Urothelium cell line (cell line): ENCODE measurements at places on chromosomes 6 and 20.

GRCh38 chr6:166636934-166637333, 9.9 kb upstream of the RPS6KA2 start:
- no peak for DNase-seq

DNA sequence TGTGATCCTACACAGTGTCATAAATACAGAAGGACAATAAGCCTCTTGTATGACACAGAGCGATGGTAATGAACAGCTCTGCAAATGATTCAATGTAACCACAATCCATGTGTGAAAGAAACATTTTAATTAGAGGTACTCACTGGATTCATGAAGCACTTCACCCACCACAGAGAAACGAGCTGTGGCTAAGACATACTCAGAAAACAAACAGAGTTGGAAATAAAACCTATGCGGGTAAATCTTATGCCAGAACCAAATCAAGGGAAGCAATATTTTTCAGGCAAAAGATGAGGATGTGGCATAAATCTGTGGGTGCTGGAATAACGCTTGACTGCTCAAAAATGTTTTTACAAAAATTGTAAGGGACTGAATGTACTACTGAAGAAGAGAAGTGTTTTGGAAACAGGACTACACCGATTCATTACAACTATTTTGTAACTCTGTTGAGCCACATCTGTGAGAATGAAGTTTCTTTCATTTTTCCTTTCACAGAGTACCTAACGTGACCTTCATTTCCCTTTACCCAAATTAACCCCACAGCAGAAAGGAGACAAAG, 112.1 kb downstream of the WDR27 start:
- no peak for DNase-seq

DNA sequence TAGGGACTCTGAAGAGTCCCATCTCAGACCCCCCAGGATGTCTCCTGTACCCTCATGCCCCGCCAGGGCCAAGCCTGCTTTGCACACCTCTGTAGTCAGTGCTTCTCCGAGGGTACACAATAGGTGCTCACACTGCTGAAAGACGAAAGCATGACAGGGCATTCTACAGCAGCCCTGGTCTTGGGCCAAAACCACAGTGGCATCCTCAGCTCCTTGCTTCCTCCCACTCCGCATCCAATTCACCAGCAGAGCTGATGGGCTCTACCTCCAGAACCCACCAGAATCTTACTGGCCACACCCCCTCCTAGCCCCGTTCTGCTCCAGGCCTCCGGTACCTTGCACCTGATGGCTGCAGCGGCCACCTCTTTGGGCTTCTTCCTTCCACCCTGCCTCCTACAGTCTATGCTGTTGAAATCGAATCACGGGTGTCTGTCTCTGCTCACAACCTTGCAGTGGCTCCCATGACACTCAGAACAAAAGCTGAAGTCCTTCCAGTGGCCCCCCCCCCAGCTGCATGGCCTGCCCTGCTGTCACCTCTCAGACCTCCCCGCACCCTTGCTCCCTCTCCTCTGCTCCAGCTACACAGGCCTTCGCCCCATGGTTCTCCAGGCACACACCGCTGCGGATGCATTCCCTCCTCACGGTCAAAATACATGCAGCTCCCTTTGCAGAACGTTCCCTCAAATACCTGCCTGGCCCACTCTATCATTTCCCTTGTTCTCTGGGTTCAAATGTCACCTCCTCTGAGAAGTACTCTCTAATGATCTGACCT, 1.2 kb downstream of the ANGPT4 start:
- DNase-seq, result peak; percentile 72

GRCh38 chr20:17725094-17725835, 25.5 kb downstream of the BANF2 start:
- no peak for DNase-seq

DNA sequence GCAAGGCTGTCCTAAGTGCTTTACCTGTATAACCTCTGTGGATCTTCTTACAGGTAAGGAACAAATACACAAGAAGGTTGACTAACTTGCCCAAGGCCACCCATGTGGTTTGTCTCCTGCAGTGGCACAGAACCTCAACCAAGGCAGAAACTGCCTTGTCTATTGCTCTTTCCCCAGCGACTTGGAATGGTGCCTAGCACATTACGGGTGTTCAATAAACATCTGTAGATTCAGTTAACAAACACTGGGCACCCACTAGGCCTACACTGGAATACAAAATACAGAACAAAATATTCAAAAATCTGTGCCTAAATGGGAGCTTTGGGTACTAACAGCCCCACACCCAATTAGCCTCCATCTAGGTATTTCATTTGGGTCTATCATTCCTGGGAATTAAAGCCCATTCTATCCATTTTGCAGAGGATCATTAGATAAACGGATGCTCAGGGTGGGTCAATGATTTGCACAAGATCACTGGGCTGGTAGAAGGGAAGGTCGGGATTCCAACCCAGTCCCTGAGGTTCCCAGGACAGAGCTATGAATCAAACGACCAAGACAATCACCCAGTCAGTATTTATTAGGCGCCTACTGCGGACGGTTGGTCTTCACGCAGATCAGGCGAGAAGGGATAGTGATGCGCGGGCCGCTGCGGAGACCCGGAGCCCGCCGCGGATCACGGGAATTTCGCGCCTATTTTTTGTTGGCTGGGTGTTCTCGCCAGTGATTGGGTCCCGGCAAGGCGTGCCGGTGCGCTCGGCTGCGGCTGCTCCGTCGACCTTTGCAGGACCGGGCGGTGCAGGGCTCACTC, at the start of gene STK35:
Gene STK35 (plus strand): TSS at position 771 of the 808 bp plus-strand sequence. CDS start 55 bp downstream, outside the sequence.
- peak; percentile 81 for DNase-seq

DNA sequence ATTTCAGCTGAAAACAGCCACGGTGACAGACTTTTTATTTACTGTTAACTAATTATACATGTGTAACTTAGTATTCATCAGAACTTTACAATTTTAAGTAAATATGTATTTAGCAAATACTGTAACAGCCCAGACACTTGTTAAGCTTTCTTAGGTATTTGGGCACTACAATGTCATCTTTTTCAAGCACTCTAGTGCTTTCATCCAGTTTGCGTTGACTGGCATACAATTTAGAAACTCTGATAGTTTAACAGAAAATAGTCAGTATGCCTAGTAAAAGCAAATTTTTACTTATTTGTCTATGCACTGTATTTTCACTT, 10.6 kb downstream of the RBM39 start:
- no peak for DNase-seq

DNA sequence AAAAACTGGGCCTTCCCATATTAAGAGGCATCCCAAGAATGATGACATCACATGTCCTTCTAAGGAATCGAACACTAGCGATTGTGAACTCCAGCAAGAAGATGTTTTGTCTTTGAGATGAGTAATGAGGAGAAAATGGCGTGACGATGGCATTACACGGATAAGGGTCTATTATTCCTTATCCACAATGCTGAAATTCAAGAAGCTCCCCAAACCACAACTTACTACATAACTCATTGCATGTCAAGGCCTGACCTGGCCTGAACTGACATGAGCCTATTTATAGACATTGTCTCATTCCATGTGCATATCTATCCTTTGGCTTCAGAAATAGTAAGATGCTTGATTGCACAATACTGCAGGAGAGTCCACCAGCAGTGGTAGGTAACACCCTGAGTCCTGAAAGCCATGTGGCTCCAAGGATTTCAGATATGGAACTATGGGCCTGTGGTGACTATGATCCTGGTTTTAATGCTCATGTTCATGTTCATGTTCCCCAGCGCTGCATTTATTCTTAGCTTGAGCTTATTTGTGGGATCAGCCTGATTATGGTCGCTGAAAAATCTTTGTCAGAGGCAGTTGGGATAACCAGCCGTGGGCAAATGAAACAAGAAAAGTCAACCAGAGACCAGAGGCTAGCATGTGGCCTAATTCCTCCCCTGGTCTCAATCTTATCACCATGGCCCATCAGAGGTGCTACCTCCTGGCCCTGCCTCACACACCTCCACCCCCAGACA, 183.2 kb upstream of the JARID2 start:
- DNase-seq, result peak; percentile 83

GRCh38 chr6:78251931-78252330, 599.1 kb downstream of the MEI4 start:
- no peak for DNase-seq

DNA sequence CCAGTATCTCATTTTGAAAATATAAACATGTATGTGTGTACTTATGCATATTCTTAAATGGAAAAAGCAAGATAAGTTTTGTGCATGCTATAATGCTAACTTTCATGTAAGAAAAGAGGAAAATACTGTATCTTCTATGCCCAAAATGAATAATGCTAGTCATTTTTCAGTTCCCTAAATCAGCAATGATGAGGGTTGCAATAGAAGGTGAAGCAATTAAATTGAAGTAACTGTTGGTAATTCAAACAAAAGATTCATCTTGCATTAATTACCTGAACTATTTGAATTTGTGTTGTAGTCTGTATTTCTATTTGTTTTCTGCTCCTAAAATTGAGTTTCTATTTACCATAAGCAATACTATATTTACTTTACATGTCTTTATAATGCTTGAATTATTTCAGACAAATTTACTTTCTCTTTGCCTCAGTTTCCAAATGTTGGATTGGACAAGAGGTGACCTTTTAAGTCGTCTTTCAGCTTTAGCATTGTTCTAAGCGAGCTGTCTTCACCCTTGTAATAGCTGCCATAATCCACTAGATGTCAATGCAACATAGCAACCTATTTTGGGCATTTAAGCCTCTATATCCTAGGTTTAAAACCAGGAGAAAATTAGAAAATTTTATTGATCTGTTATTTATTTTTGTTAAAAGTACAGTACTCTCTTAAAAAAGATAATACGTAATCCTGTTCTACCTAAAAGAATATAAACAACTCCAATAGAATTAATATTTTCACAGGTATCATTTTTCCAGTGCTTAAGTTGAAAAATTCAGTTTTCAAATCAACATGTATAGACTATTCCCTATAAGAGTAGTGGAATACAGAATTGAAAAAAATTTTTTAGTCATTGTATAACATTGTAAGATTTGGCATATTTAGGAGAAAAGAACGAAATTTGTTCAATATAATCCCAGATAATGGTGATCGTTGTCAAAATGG, 52.3 kb upstream of the IFNGR1 start:
- peak; percentile 34 for DNase-seq

DNA sequence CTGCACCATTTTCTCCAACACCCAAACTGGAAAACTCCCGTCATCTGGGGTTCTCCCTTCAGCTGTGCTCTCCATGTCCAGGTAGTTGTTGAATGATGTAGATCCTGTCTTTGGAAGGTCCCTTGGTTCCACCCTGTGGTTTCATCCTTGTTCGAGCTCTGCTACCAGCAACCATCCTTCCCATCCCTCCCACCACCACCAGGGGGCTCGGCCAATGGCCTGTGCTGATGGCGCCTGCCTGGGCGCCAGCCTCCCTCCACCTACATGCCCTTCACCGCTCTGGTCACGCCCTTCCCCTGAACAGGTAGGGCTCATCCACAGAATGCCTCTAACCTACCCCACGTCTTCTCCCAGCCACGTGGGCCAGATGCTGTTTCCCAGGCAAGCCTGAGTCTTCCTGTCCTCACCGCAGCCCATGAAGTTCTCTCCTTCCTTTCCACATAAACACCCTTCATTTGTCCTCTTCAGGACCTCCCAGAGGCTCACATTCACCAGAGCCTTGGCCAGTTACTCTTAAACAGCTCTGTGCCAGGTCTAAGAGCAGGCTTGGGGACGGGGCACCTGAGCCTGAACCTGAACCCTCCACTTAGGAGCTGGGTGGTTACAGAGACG, 75.1 kb upstream of the DUSP22 start:
- no peak for DNase-seq

GRCh38 chr20:4626228-4626627, 95.5 kb upstream of the PRND start:
- DNase-seq, result no peak

DNA sequence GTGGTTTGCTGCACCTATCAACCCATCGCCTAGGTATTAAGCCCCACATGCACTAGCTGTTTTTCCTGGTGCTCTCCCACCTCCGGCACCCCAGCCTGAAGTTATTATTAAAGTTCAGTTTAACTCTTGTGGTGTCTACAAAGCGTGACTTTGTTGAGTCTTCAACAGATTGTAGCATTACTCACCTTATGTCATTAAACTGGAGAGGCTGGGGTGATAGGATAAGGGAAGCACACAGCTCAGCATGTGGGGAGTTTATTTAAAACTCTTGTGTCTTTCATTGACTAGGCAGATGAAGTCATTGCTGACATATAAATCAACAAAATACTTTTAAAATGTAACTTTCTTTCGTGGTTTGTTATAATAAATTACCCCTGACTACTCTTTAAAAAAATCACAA, 84.7 kb upstream of the GCM1 start:
- no peak for DNase-seq

GRCh38 chr20:13333793-13334192, 112.7 kb downstream of the ISM1 start:
- no peak for DNase-seq

DNA sequence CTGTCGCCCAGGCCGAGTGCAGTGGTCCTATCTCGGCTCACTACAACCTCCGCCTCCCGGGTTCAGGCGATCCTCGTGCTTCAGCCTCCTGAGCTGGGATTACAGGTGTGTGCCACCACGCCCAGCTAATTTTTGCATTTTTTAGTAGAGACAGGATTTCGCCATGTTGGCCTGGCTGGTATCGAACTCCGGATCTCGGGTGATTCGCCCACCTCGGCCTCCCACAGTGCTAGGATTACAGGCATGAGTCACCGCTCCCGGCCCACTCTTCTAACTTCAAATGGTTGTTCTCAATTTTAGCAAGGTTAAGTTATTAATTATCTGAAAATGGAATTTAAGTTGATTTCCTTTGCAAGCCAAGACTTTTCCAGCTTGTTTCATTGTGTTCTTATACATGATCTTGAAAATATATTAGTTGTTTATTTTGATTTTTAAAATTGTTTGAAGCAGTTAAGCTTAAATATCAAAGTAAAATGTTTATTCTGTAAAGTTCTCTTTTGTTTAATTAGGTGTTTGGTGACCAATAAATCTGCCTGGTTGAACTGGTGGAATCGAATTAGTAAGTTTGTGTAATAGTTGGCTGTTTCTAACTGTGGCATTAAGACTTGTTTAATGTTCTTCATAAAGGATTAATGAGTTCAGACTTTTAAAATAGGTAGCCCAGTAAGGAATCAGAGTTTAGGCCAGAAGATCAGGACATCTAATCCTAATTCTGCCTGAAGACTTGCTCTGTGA, 2.3 kb downstream of the PM20D2 start:
- DNase-seq, result no peak

GRCh38 chr20:47654370-47654769, 130.9 kb downstream of the SULF2 start:
- no peak for DNase-seq

DNA sequence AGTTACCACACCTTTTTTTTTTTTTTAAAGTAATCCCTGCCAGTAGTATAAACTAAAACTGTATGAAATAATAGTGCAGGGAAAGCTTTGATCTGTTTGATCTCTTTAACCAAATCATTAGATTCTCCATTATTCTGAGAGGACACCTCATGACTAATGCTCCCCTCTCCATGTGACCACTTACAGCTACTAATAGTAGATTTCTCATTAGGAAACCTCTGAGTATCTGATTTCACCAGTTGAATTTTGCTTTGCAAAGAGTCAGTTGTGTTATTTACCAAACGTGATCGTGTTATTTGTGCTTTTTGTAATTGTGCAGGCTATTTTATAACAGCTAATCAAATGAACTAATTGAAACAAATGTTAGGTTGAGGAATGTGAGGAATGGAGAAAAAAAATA, 12.5 kb downstream of the CASP8AP2 start:
- DNase-seq, result no peak

GRCh38 chr6:42411406-42411805, 40.3 kb downstream of the TRERF1 start:
- DNase-seq, result no peak
